M059J (cell line): ENCODE measurements at places on chromosomes 16 and 17. TPM values are rescaled to one million over a fixed set of nuclear protein-coding genes. Genes with fewer than 3 reads are reported as not detected.

DNA sequence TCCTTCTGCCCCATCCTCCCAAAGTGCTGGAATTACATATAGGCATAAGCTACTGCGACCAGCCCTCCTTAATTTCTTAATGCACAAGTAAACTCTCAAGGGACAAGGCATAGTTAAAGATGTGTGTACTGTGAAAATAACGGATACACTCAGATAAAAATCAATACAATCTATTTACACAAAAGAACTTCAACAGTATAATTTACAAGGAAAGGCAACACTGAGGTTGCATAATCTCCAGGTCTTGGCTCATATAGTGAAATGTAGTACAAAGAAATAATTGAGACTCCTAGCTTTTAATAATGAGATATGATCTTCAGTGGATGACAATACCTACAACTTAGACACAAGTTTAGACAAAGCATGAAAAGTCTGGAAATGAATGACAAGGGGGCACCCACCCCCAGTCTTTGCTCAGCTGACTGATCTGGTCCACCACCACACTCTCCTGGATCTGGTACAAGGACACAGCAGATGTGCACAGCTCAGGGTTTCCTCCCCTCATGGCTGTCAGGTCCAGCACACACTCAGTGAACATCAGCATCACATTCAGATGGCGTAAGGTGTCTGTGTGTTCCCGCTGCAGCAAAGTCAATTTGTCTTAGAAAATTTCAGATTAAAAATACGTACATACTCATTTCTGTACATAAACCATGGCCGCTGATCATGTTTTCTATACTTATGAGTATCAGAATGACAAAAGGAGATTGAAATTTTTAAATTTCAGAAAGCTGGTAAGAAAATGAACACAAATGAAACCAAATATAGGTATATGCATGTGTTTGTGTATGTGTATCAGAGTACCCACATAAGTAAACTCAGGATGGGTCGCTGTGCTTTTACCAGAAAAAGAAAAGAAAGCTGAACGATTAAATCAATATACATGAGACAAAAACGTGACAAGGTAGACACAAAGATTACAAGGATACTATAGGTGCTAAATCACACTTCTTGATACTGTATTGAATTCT lies 33.7 kb upstream of the ALDH3A1 start:
- no peak for DNase-seq

The C17orf78 gene
- not detected in 2 replicates for total RNA-seq

The NKD1 gene
- total RNA-seq, result 0.37 and 1.0 TPM in 2 replicates

DNA sequence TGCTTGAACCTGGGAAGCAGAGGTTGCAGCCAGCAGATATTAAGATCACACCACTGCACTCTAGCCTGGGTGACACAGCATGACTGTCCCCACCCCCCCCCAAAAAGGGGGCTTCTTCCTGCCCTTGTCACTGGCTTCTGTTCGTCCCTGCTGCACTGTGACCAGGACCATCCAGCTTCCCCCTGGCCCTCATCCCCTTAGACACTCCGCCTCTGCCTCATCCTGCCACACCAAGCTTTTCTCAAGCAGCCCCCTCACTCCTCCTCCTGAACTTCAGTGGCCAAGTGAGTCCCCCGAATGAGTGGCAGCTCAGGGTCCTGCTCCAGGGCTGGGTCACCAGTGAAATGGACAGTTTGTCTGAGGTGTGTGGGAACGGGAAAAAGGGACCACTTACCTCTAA lies 177.3 kb downstream of the CPPED1 start:
- DNase-seq, result no peak

The ELAC2 gene
- total RNA-seq, result 74.9 and 104 TPM in 2 replicates

GRCh38 chr17:73914536-73915274 lies 270.5 kb upstream of the SDK2 start:
- no peak for DNase-seq

DNA sequence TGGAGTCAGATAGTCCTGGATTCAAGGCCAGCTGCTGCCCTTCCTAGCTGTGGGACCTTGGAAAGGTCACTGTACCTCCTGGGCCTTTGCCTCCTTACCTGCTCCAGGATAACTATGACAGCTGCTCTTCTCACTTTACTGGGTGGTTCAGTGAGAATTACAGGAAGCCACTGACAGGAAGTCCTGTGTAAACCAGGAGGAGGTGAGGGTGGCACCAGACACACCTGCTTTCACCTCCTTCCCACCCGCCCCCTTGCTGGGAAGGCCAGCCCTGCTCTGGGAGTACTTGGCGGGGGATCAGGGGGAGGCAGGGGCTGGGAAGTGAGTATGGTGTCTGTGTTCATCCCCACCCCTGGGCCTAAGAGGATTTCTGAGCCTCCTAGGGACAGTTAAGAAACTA lies 42.6 kb downstream of the CPNE2 start:
- DNase-seq, result no peak

The TMC5 gene
- 0.15 TPM in 1 of 2 replicates, not detected in the other for total RNA-seq

The PRR11 gene
- 18.7 and 28.1 TPM in 2 replicates for total RNA-seq

- DNase-seq, result peak; percentile 16
Measured at GRCh38 chr17:78442648-78443218, 64.3 kb downstream of the PGS1 start.

The PAQR4 gene
- total RNA-seq, result 24.0 and 38.7 TPM in 2 replicates

GRCh38 chr16:58904291-58904690 lies 170.2 kb upstream of the GOT2 start:
- no peak for DNase-seq

DNA sequence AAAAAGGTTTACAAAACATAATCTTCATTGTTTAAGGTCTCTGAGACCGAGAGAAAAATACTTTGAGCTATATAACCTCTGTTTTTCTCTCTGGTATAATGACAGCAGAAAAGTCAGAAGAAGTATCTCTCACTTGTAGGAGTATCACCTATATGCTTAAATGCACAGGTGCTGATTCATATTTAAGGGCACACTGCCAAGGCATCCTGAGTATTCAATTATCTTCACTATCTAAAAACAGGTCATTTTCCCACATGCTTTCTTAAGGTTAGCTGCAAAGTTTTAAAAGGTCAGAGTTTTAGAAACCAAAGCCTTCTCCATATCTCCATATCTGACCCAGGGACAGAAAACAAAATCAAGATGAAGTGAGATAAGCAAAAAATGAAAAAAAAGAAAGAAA lies 99.3 kb upstream of the C17orf78 start:
- DNase-seq, result peak; percentile 32

The ANKS4B gene
- not detected in 2 replicates for total RNA-seq

- no peak for DNase-seq
Measured at GRCh38 chr17:56897646-56898424, 16.0 kb downstream of the TRIM25 start.

DNA sequence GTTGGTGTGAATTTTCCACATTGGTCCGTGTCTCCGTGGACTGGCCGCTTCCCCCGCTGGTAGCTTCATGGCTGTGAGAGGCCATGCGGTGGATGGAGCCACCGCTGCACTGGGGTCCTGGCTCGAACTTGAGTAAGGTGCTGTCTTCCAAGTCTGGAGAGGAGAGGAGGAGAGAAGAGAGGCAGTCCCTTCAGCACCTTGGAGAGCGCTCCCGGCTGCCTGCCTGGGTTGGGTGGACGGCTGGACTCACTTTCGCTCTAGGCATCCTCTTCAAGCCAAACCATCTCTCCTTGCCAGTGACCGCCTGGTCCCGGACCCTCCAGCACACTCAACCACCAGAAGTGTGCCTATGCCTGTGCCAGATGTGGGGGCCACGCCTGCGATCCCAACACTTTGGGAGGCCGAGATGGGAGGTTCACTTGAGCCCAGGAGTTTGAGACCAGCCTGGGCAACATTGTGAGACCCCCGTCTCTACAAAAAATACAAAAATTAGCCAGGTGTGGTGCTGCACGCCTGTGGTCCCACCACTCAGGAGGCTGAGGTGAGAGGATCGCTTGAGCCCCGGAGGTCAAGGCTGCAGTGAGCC lies 6.2 kb downstream of the JPH3 start:
- DNase-seq, result peak; percentile 62

DNA sequence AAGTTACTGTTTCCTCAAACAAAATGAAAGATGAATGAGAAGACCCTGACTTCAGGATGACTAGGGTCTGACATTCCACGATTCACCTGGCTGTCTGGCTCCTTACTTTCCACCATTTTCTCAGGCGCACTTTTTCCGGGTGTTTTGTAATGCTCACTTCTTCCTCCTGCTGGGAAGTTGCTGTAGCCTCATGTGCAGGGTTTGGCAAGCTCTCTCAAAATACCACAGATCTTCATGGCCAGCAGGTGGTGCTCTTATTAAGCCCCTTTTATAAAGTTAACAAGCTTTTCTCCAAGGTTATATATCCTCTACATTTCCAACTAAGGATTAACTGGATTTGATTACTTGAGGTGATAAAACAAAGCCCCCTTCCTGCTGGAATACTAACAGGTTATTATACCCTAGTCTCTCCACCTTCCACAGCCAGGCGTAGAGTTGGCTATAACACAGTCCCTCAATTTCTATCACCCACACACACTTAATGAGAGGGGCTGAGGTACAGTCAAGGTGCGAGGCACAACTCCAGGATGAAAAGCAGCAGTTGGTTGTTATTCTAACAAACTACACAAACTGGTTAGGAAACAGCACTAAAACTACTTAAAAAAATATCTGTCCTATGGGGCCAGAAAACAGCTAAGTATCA lies 45.4 kb downstream of the STH start:
- DNase-seq, result peak; percentile 78

The TOX3 gene
- total RNA-seq, result not detected in 2 replicates

DNA sequence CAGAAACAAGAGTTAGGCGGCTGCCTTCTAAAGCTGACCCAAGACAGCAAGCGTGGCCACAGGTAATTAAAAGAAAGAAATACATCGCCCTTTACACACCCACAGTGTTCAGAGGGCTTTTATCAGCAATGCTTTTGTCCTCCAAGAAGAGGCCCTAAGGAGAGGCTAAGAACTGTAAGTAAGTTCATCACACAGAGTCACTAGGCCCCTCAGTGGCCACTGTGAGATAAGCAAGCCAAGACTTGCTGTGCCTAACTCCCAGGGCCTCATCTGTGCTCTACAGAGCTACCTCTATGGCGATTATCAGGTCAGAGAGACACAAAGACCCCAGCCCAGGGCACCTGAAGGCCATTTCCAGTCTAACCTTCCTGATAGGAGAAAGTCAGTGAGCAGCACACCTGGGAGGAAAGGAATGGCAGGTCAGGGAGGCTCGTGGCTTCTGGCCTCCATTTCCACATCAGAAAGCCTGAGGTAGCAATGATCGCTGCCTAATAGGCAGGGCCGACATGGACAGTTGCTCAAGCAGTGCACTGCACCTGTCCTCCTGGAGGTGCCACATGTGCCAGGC lies 545.2 kb upstream of the CDH11 start:
- peak; percentile 58 for DNase-seq

GRCh38 chr16:12113523-12114345 lies 137.2 kb downstream of the SNX29 start:
- peak; percentile 41 for DNase-seq

DNA sequence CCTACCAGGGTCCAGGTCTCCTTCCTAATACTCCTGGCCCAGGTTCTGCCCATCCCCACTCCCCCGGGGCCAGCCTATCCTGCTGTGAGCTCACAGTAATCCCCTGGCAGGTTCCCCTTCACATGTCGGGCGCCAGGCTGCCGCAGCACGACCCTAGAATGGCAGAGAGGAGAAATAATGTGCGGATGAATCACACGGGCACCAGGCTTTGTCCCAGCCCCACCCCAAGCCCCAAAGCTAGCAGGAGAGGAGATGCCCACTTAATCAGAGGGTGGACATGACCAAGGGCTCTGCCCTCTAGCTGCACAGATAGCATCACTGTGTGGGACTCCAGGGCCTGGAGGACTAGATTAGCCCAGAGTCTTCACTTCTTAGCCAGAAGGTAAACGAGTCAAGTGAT lies 39.5 kb downstream of the ST3GAL2 start:
- no peak for DNase-seq

The TAF1C gene
- total RNA-seq, result 15.1 and 23.4 TPM in 2 replicates

- DNase-seq, result no peak
Measured at GRCh38 chr17:73435412-73435811, 123.6 kb upstream of the CDC42EP4 start.

The CRHR1 gene
- not detected in 2 replicates for total RNA-seq

The SSTR5 gene
- total RNA-seq, result not detected in 2 replicates

DNA sequence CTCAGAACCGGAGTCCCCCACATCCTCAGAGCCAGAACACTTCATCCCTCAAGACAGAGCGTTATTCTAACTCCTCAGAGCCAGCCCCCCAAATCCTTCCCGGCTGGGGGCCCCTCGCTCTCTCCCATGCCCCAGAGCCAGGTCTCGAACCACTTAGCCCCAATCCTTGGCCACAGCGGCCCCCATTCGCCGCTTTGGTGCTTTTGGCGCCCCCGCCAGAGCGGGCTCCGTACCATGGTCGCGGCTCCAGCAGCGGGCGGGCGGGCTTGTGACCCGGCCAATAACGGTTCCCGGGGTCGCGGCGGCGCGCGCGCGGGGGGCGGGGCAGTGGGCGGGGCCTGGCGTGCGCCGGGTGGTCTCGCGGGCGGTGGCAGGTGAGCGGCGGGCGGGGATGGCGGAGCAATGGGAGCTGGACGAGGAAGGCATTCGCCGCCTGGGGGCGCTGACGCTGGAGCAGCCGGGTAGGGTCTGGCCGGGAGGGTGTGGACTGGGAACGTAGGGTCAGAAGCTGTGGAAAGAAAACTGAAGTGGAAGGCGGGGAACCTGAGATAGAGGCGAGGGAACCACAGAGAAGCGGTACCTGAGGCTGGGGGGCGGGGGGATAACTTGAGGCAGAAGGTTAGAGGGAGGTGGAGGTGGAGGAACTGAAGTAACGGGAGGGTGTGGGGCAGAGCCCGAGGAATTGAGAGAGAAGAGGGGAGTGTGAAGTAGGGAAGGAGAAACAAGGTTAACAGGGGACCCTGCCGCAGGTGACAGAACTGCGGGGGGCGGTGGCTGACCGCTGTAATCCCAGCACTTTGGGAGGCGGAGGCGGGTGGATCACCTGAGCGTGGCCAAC lies at the start of the genes KCTD19 and LRRC36:
KCTD19 (minus strand) TSS at position 270 of the 838 bp plus-strand sequence; CDS start at position 236, 34 bp downstream.
LRRC36 (plus strand) TSS at position 344 of the 838 bp plus-strand sequence; CDS start at position 392, 48 bp downstream.
- peak; percentile 55 for DNase-seq

GRCh38 chr17:73182616-73183310 lies 10.1 kb upstream of the COG1 start:
- DNase-seq, result no peak

DNA sequence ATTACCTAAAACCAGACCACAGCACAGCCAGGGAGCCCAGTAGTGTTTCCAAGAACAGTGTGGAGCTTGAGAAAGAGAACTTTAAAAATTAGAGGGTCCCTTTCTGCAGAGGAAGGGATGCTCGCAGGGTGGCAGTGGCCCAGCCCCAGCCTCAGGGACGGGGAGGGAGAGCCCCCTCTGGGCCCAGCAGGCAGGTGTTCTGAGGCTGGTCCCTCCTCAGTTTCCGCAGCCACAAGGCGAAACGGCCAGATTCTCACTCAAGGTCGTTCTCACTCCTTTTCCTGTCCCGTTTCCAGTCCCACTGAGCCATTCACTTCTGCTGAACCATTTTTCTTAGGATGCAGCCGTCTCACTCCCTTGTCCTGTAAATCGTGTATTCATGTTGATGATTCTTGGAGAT lies 20.0 kb downstream of the CIBAR2 start:
- DNase-seq, result no peak
